ENCODE measurements at places on chromosomes 16 and 17. TPM values are rescaled to one million over a fixed set of nuclear protein-coding genes. Genes with fewer than 3 reads are reported as not detected.

GRCh38 chr16:14337303-14338191 is 266.4 kb downstream of the MRTFB start:
- no peak overlapping the region for H3K27ac ChIP-seq
- peaks cover 5% of the 10 kb centered on the region for H3K4me1 ChIP-seq
- peaks cover 13% of the 10 kb centered on the region for H3K36me3 ChIP-seq

DNA sequence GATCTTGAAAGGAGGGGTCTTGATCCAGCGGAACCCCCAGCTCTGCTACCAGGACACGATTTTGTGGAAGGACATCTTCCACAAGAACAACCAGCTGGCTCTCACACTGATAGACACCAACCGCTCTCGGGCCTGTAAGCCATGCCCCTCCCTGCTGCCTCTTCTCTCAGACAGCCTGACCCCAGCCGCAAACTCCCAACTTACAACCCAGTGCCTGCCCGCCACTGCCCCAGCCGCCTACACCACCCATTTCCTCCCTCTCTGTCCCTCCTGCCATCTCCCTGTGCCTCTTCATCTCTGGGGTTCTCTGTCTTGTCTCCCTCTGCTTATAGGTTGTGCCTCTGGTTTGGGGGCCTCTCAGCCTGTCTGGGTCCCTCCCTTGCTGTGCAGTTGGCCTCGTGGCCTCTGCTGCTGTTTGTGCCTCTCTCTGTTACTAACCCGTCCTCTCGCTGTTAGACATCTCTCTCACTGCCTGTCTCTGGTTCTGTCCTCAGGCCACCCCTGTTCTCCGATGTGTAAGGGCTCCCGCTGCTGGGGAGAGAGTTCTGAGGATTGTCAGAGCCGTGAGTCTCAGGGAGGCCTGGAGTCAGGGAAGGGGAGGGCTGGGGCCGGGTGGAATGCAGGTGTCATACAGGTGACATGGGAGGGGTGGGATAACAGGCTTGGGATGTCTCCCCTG is 9.6 kb downstream of the ERBB2 start:
- H3K27ac ChIP-seq, result no peak overlapping the region
- peaks cover 4% of the 10 kb centered on the region for H3K36me3 ChIP-seq
- peaks cover 5% of the 10 kb centered on the region for H3K4me1 ChIP-seq
- H3K27me3 ChIP-seq, result peaks cover 2% of the 10 kb centered on the region
- H3K4me3 ChIP-seq, result no peak overlapping the region

DNA sequence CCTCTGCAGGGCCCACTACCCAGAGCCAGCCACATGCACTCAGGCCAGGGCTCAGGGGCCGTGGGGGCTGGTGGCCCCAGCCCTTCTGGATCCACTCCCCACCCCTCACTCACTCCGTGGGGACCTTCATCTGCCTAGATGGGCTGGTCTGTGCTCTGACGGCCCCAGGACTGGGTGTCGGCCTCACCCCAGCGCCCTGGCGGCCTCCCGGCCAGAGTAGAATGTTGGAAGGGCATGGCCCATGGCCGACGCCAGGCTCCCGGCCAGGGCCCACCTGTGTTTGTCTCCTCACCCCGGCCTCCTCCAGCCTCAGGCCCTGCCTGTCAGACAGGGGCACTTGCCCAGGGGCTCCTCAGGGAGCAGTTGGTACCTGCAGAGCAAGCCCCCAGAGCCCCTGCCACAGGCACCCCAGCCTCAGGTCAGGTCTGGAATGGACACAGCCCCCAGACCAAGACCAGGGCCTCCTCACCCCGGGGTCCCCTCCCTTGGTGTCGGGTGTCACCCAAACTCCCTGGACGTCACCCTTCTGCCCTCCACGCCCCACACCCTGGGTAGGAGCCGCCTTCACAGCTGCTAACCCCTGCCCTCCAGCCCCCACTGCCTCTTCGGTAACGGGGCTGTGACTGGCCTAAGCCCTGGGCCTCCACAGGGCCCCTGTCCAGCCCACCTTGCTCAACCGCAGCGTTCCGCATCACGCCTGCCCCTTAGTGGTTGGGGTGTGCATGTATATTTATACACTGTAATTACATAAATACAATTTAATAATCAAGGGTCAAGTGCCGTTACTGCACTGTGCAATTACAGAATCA is 3.0 kb upstream of the CDH15 start:
- no peak overlapping the region for H3K4me3 ChIP-seq
- peaks cover 3% of the 10 kb centered on the region for H3K27me3 ChIP-seq
- H3K27ac ChIP-seq, result no peak overlapping the region
- no peak for DNase-seq
- H3K36me3 ChIP-seq, result no peaks in the 10 kb centered on the region

GRCh38 chr17:17752821-17753321 is 71.6 kb downstream of the RAI1 start:
- peak overlapping the region; percentile 90 for H3K4me3 ChIP-seq
- peaks cover 2% of the 10 kb centered on the region for H3K27me3 ChIP-seq
- no peak for DNase-seq
- H3K36me3 ChIP-seq, result no peaks in the 10 kb centered on the region
- peak overlapping the region; percentile 95 for H3K27ac ChIP-seq
- H3K4me1 ChIP-seq, result peaks cover 49% of the 10 kb centered on the region

GRCh38 chr16:21167360-21167759 is 8.9 kb downstream of the LDAF1 start:
- H3K27me3 ChIP-seq, result peaks cover 2% of the 10 kb centered on the region
- peak; percentile 97 for DNase-seq
- peaks cover 43% of the 10 kb centered on the region for H3K4me1 ChIP-seq
- H3K36me3 ChIP-seq, result peaks cover 28% of the 10 kb centered on the region

GRCh38 chr16:71626858-71627213 is 852 bp downstream of the MARVELD3 start:
- H3K4me3 ChIP-seq, result no peak overlapping the region
- H3K27me3 ChIP-seq, result peaks cover 22% of the 10 kb centered on the region
- no peaks in the 10 kb centered on the region for H3K4me1 ChIP-seq
- DNase-seq, result no peak
- no peak overlapping the region for H3K27ac ChIP-seq
- no peaks in the 10 kb centered on the region for H3K36me3 ChIP-seq

- peaks cover 16% of the 10 kb centered on the region for H3K4me1 ChIP-seq
- peaks cover 12% of the 10 kb centered on the region for H3K36me3 ChIP-seq
- H3K27ac ChIP-seq, result peak overlapping the region; percentile 11
- no peak for DNase-seq
These were observed 49.1 kb downstream of the ZNF778 start for GRCh38 chr16:89266521-89267134.

- no peak overlapping the region for H3K4me3 ChIP-seq
- no peak for DNase-seq
- H3K4me1 ChIP-seq, result peaks cover 10% of the 10 kb centered on the region
- H3K27me3 ChIP-seq, result peaks cover 6% of the 10 kb centered on the region
These were observed 8.9 kb upstream of the GRIN2A start for GRCh38 chr16:10191096-10191495.

DNA sequence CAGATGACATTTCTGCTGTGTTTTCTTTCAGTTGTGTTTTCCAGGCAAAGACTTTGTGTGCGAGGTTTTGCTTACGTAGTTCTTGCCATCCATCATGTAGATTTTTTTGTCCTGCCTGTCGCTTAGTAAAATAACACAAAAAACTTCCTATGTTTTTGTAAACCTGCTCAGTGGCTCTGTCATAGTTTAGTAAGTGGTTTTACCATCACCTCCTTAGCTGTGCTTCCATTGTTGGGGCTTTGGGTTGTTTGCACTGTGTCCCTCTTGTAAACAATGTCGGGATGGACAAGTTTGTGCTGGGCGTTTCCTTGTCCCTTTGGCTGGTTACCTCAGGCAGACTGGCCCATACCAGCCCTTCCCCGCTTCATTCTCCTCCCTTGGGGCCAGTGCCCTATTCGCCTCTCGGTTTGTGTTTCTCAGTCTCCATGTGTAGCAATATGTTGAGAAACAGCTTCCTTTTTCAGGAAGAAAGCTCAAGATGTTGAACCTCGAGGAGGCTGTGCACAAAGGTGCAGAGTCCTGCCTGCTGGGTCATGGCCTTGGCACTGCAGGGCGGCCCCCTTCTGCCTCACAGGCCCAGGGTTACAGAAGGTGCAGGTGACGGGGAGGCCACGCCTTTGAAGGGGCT is 74.6 kb downstream of the KSR1 start:
- DNase-seq, result no peak
- peaks cover 8% of the 10 kb centered on the region for H3K27me3 ChIP-seq
- no peaks in the 10 kb centered on the region for H3K36me3 ChIP-seq

DNA sequence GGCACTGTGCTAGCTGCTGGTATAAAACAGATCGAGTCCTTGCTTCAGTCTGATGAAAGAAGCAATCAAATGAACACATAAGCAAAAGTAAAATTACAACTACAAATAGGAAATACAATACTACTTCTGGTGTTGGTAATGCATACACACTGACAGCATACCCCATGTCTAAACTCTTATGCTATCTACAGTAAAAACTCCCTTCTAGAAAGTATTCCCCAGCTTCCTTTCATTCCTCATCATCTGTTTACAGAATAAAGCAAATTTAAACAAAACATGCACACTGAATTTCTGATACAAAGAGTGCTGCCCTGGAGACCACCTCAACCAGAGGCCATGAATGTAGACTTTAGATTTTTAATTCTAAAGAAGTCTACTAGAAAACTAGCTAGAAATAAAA is 109.6 kb downstream of the SSH2 start:
- peaks cover 5% of the 10 kb centered on the region for H3K36me3 ChIP-seq
- no peaks in the 10 kb centered on the region for H3K4me1 ChIP-seq
- no peak for DNase-seq

DNA sequence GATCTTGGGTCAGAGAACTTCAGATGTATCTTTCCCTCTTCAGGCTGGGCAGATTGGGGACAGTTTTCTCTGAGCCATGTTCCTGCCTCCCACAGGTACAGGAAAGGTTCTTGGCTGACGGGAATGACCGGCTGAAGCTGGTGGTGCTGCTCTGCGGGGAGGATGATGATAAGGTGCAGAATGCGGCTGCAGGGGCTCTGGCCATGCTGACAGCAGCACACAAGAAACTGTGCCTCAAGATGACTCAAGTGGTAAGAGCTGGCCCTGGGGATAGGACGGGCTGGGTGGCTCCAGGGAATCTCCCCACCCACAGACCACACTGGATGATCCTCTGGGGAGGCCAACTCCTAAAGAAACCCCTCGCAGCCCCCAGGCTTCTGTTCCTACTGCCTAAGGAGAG is 10.9 kb downstream of the SLC35G3 start:
- H3K36me3 ChIP-seq, result no peaks in the 10 kb centered on the region
- H3K4me3 ChIP-seq, result no peak overlapping the region
- peaks cover 14% of the 10 kb centered on the region for H3K27me3 ChIP-seq
- no peak overlapping the region for H3K27ac ChIP-seq
- no peak for DNase-seq

- H3K4me3 ChIP-seq, result peak overlapping the region; percentile 48
- no peak for DNase-seq
- peaks cover 40% of the 10 kb centered on the region for H3K4me1 ChIP-seq
- peaks cover 2% of the 10 kb centered on the region for H3K27me3 ChIP-seq
- H3K36me3 ChIP-seq, result no peaks in the 10 kb centered on the region
- peak overlapping the region; percentile 25 for H3K27ac ChIP-seq
These were observed 31.8 kb upstream of the PRM1 start for GRCh38 chr16:11312718-11313492.

- peaks cover 35% of the 10 kb centered on the region for H3K27me3 ChIP-seq
- no peak within 1 kb of the TSS for H3K27ac ChIP-seq
- peaks cover 5% of the 10 kb centered on the region for H3K36me3 ChIP-seq
- DNase-seq, result no peak
- no peaks in the 10 kb centered on the region for H3K4me1 ChIP-seq
These were observed at the start of gene SLC5A2 for GRCh38 chr16:31483081-31483480. SLC5A2 (plus strand) TSS chr16:31483123; CDS start chr16:31483137, 14 bp downstream.

DNA sequence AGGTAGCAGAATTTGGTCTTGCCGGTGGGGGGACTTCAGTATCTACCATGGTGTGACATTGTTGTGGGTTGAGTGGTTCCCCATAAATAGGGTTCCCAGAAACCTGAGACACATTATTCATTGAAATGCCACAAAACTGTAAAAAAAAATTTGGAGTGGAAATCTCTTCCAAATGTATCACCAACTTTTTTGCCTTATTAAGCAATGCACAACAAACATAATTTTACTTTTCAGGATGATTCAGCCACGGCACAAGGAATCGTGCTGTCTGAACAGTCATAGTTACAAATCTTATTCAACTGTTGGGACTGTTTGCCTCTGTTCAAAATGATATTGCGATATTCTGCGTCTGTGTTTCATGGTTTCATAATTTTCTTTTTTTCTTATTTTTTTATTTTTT is 181.2 kb downstream of the NTN1 start:
- no peak for DNase-seq
- no peak overlapping the region for H3K27ac ChIP-seq
- no peak overlapping the region for H3K4me3 ChIP-seq
- H3K4me1 ChIP-seq, result peaks cover 8% of the 10 kb centered on the region
- H3K27me3 ChIP-seq, result peaks cover 4% of the 10 kb centered on the region
- H3K36me3 ChIP-seq, result no peaks in the 10 kb centered on the region

- DNase-seq, result no peak
- H3K4me1 ChIP-seq, result peaks cover 58% of the 10 kb centered on the region
- H3K27ac ChIP-seq, result peak overlapping the region; percentile 19
- peak overlapping the region; percentile 51 for H3K4me3 ChIP-seq
- no peaks in the 10 kb centered on the region for H3K27me3 ChIP-seq
These were observed 33.8 kb downstream of the COG1 start for GRCh38 chr17:73226556-73227172.

GRCh38 chr17:81039854-81040758 is 5.2 kb downstream of the BAIAP2 start:
- peak; percentile 72 for DNase-seq
- peak overlapping the region; percentile 92 for H3K27ac ChIP-seq
- peaks cover 10% of the 10 kb centered on the region for H3K27me3 ChIP-seq
- peaks cover 74% of the 10 kb centered on the region for H3K4me1 ChIP-seq
- H3K36me3 ChIP-seq, result peaks cover 5% of the 10 kb centered on the region
- H3K4me3 ChIP-seq, result peak overlapping the region; percentile 73

DNA sequence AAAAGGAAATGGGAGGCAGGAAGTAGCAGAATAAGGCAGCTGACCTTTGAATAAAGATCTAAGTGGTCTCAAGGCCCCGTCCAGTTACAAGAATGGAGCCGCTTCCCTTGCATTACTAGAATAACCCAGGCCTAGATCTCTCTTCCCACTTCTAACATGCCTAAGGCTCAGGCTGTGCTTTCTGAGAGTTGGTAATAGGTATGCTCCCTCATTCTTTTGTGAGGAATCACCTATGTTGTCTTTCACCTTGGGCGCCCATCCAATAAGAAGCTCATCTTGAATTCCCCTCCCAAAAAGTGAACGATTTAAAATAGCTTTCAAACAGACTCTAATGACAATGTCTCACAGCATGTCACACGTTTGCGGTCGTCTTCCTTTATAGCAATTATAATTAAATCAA is 101.2 kb downstream of the KCNJ2 start:
- no peaks in the 10 kb centered on the region for H3K4me1 ChIP-seq
- H3K27ac ChIP-seq, result no peak overlapping the region
- no peaks in the 10 kb centered on the region for H3K27me3 ChIP-seq
- H3K4me3 ChIP-seq, result no peak overlapping the region

DNA sequence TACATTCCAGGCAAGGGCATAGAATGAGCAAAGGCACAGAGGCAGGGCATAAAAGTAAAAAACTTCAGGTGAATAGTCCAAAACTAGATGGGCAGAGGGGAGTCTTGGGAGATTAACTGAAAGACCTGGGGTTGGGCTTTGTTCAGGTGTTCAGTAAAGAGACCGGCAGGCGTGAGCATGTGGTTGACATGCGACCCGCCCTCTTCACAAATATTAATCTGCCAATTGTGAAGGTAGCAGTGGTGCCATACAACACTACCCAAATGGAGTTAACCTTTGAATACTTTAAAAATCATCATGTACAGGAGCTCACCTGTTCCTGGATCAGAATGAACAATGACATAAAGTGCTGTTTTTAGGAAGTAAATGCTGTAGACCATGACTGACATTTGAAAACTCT is 225.5 kb downstream of the LGALS9B start:
- no peak overlapping the region for H3K27ac ChIP-seq
- H3K4me1 ChIP-seq, result no peaks in the 10 kb centered on the region
- no peak for DNase-seq
- H3K27me3 ChIP-seq, result no peaks in the 10 kb centered on the region
- no peak overlapping the region for H3K4me3 ChIP-seq

Gene AOC3
- 0.05 TPM for total RNA-seq

Gene CX3CL1
- total RNA-seq, result not detected

Gene TMEM235
- not detected for total RNA-seq

Gene CD19
- not detected for total RNA-seq
